ENCODE measurements at places on chromosomes 7 and 10.

DNA sequence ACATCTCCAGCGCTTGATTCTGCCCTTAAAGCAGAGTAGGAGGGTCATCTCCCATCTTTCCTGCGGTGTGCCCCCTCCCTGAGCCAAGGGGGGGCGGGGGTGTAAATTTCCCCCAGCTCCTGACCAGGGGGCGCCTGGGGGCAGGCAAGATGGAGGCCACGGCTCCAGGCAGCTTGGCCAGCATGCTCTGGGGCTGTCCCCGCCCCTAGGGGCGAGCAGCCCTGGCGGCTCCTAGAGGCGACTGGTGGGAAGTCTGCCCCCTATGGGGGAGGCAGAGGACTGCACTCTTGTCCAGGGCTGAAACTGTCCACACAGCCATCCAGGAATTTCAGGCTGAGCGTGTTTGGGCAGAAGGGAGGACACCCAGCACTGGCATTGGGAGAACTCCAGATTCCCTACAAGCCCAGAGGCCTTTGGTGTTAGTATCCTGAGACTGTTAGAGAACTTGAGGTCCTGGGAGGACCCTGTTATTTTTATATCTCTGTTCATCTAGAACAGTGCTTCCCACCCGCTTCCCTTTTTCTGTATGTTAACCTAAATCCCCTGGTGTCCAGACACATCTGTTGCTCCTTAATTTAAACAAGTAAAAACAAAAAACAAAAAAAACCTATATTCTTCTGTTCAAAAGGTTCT, 4.6 kb downstream of the STRA8 start:
- DNase-seq, result peak; percentile 16

DNA sequence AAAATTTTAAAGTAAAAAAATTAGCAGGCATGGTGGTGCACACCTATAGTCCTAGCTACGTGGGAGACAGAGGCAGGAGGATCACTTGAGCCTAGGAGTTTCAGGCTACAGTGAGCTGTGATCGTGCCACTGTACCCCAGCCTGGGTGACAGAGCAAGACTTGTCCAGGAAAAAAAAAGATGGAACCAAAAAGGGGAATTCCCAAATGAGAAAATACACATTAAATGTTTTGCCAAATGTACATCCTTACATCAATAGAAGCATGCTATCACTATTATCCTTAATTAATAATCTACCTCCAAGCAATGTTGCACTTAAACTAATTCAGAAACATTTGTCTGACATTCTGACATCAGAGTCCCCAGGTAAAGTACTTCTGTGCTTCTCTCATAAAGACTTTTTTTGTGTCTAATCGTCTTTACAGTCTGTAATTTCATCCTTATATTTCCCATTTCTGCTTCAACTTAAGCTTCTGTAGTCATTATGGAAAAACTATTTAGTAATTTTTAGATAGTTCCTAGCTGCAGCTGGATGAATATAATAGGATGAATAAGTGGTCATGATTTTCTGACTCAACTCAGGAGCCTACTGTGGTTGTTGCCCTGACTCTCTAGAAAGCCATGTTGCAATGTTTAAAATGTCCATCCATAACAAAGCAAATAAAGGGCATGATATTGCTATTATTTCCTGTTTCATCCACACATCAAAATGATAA, 57.7 kb downstream of the MYPN start:
- DNase-seq, result no peak

DNA sequence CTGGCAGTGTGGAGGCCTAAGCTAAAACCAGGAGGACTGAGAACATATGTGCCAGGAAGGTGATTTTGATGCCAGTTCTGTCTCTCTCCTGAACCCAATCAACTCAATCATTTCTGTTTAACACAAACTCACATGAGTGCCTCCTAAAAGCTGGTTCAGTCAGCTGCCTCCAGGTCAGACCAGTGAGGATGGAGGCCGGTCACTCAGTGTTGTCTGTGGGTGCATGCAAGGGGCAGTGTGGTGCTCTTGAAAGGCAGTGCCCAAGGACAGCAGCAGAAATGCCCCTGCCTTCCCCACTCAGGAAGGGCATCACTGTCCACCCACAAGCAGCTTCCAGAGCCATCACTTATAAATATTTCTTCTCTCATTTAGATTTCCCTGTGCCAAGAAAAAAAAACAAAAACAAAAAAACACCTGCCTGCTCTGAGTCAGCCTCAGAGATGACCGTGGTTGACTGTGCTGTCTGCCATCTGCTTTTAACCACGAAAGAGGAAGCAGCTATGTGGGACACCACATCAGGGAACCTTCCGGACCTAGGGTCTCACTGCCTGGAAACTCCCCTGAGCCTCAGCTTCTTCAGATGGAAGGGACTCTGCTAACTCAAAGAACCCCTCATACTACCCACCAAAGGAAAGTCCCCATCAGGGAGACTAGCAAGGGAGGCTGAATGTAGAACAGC, 39.1 kb downstream of the VOPP1 start:
- peak; percentile 99 for DNase-seq

DNA sequence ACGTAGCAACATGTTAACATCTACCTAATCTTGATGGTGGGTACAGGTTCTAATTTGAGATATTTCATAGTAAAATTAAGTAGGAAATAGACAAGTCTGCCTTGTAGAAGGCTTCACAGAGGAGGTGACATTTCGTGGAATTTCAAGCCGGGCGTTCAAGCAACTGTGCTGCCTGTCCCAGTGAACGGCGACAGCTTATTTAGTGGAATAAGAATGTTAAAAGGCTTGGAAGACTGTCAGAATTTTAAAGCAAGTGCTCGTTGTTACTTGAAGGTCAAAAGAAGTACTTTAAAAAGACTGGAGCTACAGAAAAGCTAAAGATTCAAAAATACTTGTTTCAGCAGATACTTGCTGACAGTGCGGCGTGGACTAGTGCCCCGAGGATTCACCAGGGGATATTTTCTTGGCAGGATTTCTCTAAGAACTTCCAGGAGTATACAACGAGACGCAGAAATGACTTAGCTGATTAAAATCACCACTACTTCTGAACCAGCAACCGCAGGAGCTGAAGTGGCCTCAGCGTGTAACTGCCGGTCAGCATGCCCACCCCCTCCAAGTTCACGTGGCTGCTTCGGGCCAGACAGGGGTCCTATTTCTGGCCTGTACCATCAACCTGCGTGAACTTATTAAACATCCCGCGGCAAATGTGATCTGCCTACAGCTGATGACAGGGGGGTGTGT, 46.5 kb downstream of the CTBP2 start:
- no peak for DNase-seq

DNA sequence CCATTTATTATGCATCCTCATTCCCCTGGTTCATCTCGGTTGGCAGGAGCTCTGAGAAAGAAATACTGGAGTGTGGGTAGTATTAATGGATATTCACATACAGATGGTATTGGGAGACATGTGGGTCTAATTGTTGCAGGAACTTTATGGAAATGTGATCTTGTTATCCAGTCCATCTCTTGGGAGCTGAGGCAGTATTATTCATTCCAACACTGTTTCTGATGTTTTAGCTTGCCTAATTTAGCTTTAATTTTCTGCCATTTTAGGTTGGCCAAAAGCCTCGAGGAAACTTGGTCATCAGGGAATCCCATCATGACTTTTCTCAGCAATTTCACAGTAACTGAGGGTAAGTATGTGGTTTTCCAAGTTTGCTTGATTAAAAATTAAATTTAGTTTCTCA, 125.7 kb downstream of the ABCA13 start:
- DNase-seq, result no peak

DNA sequence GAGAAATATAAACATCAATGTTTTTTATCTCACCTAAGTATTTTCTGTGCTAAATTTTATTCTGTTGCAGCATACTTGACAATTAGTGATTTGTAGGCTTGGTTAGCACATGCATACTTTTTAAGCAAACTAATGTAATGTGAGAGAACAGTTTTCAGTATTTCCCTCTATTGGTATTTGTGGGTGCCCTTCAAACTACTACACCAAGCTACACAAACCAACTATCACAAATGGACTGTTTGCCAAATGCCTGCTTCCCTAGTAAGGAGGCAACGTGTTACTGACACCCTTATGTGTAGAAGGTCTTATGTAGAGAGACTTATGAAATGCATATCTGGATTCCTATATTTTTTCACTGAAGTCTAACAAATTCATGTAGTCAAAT, 98.4 kb upstream of the FZD1 start:
- DNase-seq, result no peak

DNA sequence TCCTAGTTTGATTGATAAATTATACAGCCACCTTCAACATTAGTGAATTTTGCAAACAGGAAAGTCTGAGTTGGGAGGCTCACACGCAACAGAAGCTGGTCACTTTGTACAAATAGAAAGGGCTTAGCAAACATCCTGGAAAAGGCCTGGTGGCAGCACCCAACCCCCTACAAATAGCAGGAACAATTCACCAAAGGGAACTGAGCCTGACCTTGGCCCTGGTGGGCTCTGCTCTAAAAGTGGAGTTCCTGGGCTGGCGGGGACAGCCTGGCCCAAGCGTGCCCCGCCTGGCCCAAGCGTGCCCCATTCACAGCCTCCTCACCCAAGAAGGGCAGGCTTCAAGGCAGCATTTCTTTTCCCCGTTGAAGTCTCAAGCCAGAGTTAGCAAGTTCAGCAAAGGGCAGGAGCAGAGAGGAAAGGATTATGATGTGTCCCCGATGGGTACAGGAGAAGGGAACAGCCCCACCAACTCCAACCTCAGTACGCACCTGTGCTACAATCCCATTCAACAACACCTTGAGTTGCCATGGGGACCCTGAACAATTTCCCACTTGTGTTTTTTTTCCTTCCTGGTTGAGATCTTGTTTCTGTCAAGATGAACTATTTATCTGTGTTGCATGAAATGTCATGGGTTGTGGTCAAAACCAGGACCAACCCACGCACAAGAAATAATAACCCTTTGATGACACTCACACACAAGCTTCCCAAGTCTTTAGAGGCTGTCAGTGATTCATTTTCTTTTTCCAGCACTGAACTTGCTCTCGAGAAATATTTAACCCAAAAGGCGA, 43.4 kb downstream of the RGS10 start:
- DNase-seq, result no peak

DNA sequence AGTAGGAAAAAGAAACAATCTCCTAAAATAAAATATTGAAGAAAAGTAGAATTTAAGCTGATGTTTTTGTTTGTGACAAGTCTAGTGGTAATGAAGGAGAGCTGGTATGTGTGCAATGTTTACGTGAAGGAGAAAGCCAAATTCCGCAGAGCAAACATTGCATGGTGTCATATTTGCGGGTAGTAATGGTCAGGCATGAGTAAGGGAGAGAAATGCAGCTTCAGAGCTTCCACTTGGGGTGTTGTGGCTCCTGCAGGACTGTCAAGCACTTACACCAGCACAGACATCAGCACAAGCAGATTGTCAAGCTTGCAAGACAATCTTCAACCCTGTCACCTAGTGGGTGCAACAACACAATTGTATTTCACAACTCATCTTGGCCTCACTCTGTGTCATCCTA, 136.5 kb upstream of the ETV1 start:
- no peak for DNase-seq

DNA sequence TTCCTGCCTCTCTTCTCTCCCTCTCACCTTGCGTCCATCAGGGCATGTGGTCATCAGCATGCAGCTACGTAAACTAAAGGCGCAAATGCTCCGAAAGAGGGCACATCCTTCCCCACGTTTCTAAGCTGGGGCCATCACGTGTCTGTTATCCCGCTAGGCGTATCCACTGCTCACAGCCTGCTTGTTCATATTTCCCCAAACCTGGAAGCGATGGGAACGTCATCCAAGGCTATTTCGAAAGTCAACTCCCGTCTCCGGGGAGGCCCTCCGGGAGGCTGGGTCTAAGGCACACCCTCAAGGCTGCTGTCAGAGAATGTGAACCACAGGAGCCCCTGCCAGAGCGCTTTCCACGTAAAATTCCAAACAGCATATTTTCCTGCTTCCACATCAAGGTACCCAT, 199.2 kb downstream of the DIP2C start:
- no peak for DNase-seq

GRCh38 chr7:113730309-113730955, 188.4 kb downstream of the PPP1R3A start:
- no peak for DNase-seq

DNA sequence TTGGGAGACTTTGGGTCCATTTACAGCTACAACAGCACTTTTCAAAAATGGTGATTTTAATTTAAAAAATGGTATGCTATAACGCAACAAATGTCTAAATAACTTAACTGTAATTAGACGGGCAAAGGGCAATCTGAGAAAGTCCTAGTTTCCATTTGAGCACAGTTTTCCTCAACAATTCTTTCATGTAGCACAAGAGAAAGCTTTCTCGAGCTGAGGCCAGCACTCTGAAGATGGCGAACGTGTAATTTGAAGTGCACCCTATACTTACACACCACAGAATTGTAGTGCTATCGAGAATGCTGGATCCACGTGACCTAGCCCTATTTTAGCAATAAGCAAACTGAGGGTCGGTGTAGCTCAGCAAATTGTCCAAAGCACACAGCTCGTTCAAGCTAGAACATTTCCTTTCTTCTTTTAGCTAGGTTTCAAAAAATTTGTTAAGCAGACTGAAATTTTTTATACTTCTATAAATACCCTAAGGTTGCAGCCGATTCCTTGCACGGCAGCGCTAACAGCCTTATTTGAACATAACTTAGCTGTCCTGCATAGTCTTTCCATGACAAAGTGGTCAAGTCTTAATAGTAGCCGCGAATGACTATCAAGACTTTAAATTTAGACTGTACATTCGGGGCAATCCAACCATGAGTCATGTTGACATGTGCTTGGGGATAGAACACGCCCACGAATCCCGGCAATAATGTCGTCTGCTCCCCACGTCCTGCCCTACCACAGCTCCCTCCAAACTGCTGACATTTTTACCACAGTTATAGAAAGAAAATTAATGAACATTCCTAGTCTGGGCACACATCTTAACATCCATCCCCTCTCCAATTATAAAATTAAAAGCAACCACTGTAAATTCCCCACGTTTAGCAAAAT, 10.0 kb downstream of the KLF6 start:
- DNase-seq, result peak; percentile 71
